ENCODE measurements at places on chromosomes 1 and 21. TPM values are rescaled to one million over a fixed set of nuclear protein-coding genes. Genes with fewer than 3 reads are reported as not detected.

The TLR5 gene
- 2.5 TPM for total RNA-seq

The OR10Z1 gene
- not detected for total RNA-seq

The MYOM3 gene
- total RNA-seq, result not detected

The CTPS1 gene
- total RNA-seq, result 37.4 TPM

The OR14K1 gene
- total RNA-seq, result not detected

The C1orf116 gene
- total RNA-seq, result 0.25 TPM

The RAB25 gene
- 0.58 TPM for total RNA-seq

The USH2A gene
- total RNA-seq, result not detected

The APCS gene
- not detected for total RNA-seq

The ITLN2 gene
- total RNA-seq, result not detected

The OR2T5 gene
- not detected for total RNA-seq

The OR2L13 gene
- not detected for total RNA-seq

DNA sequence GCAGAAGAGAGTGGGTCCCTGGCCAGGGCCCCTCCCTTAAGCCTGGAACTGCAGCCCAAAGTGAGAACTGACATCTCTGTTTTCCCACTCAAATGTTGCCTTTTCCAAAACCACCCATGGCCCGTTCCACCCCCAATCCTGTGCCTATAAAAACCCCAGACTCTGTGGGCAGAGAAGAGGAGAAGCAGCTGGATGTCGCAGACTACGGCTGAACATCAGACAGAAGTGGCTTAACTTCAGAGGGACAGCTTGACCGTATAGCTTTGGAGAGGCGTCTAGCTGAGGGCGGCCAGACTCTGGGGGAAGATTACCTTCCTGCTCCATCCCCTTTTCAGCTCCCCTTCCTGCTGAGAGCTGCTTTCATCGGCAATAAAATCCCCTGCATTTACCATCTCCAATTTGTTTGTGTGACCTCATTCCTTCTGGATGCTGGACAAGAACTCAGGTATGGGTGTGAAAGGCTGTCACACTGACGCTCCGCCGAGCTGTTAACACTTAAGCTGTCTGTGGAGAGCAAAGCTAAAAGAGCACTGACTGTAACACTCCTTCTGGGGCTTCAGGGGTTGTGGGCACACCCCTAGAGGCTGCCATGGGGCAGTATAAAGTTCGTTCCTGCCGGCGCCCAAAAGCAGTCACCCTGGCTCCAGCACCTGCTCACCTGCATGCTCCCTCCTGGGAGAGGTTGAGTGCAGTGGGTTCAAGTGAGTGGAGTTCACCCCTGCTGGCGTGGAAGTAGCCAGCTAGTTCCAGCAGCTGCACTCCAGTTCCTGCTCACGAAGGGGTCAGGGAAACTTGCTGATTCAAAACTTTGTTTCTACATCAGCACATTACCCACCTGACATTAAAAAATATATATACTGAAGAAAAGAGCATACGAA, 19.6 kb upstream of the ERO1B start:
- no peak for DNase-seq

DNA sequence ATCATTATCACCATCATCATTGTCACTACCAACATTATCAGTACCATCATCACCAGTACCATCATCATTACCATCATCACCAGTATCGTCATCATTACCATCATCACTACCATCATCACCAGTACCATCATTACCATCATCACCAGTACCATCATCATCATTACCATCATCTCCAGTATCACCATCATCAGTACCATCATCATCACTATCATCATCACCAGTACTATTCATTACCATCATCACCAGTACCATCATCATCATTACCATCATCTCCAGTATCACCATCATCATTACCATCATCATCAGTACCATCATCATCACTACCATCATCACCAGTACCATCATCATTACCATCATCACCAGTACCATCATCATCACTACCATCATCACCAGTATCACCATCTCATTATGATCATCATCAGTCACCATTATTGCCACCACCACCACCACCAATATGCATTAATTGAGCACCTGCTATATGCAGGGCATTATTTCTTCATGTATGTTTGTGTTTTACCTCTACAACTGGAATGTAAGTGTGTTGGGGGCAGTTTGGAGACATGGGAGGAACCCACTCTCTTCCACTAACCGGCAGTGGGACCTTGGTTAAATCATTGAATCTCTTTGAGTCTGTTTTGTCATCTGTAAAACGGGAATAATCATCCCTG, 7.0 kb downstream of the ZBTB8B start:
- DNase-seq, result no peak

DNA sequence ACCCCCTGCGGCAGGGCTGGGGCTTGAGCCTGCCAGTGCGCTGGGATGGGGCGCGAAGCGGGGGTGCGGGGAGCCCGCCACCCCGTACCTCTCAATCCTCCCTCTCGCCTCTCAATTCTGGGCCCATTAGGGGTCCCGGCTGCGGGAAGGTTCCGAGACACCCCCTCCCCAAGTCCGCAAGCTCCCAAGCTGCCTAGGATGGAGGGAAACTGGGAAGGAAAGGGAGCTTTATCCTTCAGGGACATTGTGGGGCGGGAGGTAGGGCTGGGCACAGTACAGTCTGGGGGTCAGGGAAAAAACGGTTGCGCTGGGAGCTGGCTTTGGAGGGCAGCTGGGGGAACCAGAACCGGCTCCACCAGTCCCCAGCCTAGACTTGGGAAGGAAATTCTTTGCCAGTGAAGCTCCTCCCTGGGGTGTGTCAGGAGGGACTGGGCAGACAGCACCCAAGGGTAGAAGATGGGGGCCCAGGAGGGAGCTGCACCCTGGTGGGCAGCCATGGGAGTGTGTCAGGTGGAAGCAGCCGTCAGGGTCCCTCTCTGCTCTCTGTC, 904 bp downstream of the GJB3 start:
- DNase-seq, result no peak

GRCh38 chr1:235415008-235415904, 48.0 kb downstream of the TBCE start:
- peak; percentile 48 for DNase-seq

- no peak for DNase-seq
These were observed 32.1 kb downstream of the FOXD2 start for GRCh38 chr1:47469910-47470309.

GRCh38 chr1:161913482-161914140, 110.1 kb downstream of the OLFML2B start:
- no peak for DNase-seq

DNA sequence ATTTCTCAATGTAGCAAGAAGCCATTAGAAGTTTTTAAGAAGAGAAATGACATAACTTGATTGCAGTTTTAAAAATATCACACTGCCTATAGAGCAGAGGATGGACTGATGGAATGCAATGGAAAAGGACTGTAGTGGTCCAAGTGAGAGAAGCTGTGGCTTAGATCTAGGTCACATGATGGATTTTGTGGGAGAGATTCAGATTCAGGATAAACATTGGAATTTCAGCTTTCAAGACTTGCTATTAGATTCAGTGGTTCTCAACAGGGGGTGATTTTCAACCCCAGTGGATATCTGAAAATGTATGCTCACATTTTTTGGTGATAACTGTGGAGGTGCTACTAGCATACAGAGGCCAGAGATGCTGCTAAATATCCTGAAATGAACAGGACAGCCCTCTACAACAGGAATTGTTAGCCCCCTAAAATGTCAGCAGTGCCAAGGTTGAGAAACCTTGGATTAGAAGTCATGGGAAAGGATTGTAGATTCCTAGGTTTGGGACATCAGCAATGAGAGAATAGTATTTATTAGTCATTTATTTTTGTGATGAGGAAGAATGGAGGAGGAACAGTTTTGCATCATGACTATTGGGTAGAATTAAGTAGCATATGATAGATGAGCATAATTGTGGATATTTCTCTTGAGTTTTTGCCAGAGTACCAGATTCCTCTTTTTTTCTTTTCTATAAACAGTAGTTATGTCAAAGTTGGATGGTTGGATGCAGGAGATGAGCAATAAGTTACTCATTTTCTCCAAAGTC, 30.1 kb upstream of the KCNK2 start:
- no peak for DNase-seq

DNA sequence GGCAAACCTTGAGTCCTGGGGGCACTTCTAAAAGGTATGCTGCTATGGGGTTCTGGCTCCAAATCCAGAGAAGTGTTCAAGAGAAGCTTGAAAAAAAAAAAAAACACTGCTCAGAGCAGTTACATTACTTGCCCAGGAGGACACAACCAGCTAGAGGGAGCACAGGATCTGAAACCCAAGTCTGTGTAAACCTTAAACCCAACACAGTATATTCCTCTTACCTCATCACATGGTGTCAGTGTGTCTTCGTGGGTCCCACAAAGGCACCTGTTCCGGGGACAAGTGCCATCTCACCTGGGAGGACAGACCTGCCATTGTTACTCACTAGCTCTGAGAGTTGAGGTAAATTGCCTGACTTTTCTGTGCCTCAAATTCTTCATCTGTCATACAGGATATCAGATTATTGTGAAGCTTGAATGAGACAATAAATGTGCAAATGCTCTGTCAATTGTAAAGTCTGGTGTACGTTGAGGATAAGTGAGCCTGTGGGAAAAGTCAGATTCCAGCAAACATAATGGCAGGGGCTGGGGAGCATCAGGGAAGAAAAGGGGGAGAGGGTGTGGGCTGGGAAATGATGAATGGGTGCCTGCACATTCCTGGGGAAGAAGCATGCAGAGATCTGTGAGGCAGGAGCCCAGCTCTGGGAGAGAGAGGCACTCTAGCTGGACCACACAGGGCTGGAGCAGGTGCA, 170.4 kb upstream of the ZC3H12A start:
- DNase-seq, result no peak

DNA sequence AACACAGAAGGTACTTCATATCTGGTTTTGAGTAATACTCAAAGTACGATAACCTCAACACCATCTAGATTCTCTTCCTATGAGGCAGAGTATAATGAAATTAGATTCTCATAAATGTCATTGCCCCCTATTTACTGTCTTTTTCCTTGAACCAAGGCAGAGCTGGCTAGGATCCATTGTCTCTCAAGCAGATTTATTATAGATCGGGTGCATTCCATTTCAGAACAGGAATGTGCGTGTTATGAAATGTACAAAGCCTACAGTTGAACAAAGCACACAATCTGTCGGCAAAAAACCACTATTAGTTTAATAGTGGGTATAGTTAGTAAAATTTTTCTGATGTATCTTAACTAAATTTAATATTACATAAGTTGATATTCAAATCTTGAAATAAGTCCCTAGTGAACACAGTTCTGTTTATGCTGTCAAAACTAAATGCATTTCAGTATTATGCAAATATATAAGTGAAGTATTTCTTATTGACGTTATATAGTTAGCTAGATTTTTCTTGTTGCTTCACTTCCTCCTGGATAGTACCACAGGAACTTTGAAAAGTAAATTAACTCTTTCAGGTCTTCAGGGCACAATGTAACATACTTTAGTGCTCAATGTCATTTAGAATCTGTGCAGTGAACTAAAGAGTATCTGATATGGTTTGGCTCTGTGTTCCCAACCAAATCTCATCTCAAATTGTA, 92.1 kb downstream of the DDAH1 start:
- DNase-seq, result no peak

DNA sequence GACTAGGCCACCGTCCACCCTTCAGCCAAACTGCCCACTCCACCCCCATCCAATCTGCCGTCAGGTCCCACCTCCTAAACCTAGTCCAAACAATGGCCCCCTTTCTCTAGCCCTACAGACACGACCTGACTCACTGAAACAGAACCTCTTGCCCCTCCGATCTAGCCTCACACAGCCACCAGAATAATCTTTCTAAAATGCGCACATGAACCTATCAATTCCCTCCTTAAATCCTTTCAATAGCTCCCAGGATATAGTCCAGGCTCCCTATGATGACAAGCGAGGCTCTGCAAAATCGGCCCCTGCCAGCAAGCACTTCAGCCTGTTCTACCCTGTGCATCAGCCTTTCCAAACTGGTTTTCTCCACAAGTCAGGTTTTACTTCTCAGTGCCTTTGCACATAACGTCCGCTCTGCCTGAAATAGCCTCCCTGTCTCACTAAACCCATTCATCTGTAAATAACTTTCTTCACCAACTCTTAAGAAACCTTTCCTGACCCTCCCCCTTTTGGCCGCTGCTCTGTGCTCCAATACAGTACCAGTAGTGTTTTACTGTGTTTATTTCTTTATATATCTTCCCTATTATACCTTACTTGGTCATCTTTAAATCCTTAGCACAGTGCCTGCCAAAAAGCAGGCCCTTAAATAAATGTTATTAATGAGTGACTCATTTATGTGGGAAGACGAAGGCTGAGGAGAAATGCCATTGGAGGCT, 9.0 kb upstream of the CDC20 start:
- DNase-seq, result no peak

DNA sequence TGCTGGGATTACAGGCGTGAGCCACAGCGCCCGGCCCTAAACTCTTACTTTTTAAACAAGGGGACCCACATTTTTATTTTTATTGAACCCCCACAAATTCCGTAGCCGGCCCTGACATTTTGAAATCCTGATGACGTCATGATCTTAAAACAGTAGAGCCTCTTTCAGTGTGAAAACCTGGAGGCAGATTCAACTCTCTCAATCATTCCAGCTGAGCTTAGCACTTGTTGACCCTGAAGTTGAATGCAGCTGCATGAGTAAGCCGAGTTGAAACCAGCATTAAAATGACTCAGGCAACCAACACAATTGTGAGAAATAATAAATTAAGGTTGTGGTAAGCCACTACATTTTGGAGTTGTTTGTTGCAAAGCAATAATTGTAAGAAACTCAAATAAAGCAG, 93.9 kb upstream of the ADGRL4 start:
- DNase-seq, result no peak

GRCh38 chr21:15037095-15037899, 27.5 kb downstream of the NRIP1 start:
- DNase-seq, result no peak

- DNase-seq, result no peak
These were observed 846.5 kb upstream of the ADAMTS5 start for GRCh38 chr21:27813344-27813743.

GRCh38 chr1:2504225-2504948, 22.0 kb downstream of the PANK4 start:
- DNase-seq, result no peak

- DNase-seq, result no peak
These were observed 7.5 kb upstream of the CBR3 start for GRCh38 chr21:36127250-36127904.

GRCh38 chr1:59307591-59307990, 10.7 kb downstream of the FGGY start:
- no peak for DNase-seq

DNA sequence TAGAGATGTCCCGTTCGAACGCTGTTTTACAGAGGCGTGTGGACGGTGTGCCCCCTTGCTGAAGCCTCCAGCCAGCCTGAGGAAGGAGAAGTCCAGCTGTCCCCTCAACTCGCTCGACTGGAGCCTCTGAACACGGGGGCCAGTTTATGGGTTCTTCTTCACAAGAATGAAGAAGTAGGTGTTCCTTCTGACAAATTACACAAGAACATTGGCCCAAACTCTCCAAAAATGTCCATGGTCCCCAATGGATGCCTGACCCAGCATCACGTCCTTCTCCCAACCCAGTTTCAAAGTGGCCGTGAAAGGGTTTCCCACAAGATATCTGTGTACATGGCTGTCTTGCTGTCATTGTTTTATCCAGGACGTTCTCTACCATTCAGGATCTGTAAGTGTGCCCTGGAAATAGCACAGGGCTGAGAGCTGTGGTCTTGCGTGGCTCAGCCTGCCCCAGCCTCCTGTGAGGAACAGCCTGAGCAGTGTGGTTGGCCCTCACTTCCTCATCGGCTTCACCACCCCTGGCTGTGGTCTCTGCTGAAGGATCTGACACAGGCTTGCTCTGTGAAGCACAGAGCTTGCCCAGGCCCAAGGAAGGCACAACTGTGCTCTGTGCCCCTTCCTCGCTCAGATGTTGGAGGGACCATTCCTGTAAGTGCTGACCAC, 1.0 kb upstream of the S100B start:
- DNase-seq, result peak; percentile 46

- no peak for DNase-seq
These were observed 56.5 kb downstream of the AHDC1 start for GRCh38 chr1:27547220-27548116.

Measured in CD4-positive, alpha-beta T cell (primary cell).